ENCODE measurements at places on chromosomes 12 and 14. TPM values are rescaled to one million over a fixed set of nuclear protein-coding genes. Genes with fewer than 3 reads are reported as not detected.

The LRP6 gene
- 36.3 TPM for total RNA-seq

The CEP83 gene
- 13.7 TPM for total RNA-seq

The SALL2 gene
- under 0.01 TPM for total RNA-seq

The ABCD2 gene
- total RNA-seq, result not detected

The SLC8B1 gene
- total RNA-seq, result 27.1 TPM
